ENCODE measurements at places on chromosomes 16 and 17.

DNA sequence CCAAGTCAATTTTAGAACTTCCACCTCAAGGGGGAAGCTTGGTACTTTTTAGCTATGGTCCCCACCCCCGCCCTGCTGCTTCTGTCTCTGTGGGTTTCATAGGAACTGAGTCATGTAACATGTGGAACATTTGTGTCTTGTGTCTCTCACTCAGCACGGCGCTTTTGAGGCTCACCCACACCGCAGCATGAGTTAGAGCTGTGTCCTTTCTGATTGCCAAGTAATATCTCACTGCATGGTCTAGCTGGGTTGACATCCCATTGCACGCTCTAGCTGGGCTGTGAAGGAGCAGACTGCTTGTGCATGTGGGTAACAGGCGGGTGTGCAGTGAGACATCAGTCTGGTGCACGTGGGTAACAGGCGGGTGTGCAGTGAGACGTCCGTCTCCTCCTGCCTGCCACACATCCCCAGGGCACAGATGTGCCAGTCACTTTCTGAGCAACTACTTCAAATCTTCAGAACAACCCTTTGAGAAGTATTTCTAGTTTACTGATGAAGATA, 26.4 kb upstream of the SLC7A5 start:
- peak; percentile 60 for DNase-seq

GRCh38 chr16:3907586-3907985, 27.1 kb upstream of the CREBBP start:
- no peak for DNase-seq

GRCh38 chr17:50919321-50920040, 53.3 kb upstream of the TOB1 start:
- DNase-seq: peak; percentile 64

- no peak for DNase-seq
These were observed 20.8 kb upstream of the ZFHX3 start for GRCh38 chr16:73068541-73069401.

DNA sequence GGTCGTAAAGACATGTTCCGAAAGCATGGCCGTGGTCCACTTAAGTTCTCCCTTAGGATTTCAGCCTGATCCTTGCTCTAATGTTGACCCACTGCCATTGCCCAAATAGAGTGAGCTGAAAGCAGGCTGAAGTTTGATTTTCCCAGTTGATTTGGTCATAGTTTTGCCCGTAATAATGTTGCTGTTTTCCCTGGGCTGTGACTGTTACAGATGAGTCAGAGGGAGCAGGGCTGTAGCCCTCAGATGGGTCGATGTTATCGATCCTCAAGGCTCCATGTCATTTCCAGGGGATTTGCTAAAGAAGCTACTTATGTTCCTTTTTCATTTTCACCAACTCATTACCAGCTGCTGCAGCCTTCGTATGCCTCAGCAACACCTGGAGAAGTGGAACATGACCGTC, 169.0 kb upstream of the ZFHX3 start:
- no peak for DNase-seq

DNA sequence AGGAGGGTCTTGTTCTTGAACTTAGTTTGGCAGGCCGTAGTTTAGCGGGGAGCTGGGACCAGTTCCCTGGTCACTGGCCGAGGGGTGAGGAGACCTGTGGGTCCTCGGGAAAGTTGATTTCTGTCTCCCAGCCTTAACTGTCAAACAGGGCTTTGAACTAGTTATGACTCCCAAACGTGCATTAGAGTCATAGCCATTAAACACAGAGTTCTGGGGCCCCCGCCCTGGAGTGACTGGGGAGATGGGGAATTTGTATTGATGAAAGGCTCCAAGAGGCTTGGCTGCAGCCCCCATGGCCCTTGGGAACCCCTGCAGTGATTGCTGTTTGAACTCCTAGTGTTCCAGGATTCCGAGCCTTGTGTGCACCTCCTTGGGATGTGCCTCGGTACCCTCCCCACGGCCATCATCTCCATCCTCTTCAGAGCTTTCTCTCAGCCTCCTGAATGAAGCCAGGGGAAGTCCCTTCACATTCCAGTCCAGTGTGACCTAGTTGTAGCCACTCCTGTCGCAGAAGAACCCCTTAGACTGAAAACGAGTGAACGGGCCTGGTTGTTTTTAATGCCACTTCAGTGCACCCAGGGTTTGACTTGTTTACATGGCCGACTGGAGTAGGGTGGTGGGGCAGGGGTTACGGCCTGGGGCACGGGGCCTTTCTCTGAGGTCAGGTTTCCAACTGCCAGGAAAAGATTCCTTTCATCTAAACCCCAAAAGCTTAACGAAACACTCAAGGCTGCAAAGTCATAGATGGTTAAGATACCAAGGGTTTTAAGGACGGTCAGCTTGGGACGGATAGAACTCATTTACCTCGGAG, 1.4 kb downstream of the MPRIP start:
- no peak for DNase-seq

DNA sequence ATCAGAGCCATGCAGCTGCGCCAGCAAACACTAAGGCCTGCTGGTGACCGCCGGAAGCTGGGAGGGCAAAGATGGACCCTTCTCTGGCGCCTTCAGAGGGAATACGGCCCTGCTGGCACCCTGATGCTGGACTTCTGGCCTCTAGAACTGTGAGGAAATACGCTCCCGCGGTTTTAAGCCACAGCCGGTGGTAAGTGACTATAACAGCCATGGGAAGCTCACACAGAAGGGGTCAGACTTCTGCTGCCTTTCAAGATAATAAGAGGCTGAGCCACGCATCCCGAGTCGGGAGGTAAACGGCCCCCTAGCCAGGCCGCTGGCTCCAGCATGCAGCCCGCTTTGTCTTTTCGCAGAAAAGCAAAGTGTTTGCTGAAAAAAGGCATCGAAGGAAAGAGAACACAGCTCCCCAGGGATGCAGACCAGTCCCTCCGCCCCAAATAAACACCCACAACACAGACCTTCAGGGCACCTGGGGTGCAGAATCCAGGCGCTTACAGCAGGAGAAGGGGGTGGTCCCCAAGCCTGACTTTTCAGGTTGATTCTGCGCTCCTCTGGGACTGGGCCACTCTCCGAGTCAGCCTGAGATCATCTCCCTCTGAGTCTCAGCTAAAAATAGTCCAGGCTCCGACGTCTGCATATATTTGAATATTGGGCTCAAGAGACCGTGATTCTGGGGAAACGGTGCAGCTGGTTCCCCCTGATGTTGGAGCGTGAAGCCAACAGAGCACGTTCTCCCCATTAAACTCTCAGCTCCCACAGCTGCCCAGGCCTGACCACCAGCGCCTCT, 89.7 kb downstream of the MGAT5B start:
- no peak for DNase-seq

- no peak for DNase-seq
These were observed 11.0 kb downstream of the MPO start for GRCh38 chr17:58269557-58270291.

DNA sequence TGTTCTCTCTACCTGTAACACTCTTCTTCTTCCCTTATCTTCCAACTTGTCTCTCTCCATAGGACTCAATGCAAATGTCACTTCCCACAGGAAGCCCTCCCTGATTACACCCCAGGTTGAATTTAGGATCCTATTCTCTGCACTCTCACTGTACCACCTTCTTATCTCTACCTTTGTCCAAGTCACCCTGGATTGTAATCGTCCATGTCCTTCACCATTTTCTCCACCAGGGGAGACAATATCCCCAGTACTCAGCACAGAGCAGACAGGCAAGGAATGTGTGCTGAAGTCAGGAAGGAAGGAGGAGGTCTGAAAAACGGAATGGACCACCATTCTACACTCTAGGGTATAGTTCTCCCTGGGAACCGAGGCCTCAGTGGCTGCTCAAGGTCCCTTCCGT, 14.2 kb downstream of the C16orf82 start:
- DNase-seq: no peak

DNA sequence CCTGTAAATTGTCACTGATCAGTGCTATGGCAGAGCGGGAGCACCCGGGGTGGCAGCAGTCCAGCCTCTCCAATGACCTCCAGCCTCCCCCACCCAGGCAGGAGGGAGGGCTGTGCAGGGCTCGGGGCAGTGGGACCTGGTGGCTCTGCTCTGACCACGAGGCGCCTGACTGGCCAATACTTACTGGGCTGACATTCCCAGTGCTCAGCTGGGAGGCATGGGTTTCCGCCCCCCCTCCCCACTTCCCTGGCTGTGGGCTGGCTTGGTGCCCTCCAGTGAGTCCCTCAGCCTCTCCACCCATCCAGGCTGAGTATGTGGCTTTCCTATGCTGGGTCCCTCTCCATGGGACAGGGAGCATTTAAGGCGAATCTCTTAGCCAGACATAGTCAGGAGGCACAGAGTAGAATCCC, 2.7 kb downstream of the SOCS3 start:
- no peak for DNase-seq

GRCh38 chr17:78450696-78451345, 72.4 kb downstream of the PGS1 start:
- DNase-seq: no peak

GRCh38 chr17:12070561-12070960, 49.9 kb downstream of the MAP2K4 start:
- no peak for DNase-seq

DNA sequence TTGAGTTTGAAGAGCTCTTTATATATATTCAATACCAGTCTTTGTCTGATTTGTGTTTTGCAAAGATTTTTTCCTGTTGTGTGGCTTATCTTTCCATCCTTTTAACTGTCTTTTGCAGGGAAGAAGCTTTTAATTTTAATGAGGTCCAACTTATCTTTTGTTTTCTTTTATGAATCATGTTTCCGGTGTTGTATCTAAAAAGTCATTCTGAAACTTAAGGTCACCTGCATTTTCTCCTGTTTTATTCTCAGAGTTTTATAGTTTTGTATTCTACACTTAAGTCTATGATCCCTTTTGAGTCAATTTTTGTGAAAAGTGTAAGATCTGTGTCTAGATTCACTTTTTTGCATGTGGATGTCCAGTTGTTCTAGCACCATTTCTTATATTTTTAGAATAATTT, 24.6 kb upstream of the COX10 start:
- DNase-seq: no peak

DNA sequence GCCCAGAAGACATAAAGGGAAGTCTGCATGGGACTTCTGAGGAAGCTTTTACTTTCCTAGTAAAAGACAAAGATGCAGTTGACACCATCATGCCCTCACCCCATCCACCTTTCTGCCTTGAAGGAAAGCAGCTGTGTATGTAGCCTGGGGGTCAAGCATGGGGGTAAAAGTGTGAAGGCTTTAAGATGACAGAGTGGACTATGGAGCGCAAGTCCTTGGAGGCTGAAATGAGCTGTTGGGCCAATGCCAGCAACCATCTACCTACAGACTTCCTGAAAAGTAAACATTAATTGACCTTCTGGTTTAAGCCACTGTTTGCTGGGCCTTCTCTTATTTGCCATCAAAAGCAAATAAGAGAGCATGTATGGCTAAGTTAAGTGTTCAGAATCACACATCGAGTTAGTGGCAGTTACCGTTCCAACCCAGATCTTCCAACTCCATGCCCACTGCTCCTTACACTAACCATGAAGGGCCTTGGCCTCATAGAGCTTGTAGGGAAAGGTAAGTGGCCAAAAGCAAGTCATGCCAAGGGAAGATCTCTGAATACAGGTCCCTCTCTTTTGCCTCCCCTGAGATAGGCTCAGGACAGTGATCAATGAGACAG, 30.0 kb downstream of the SLC13A5 start:
- no peak for DNase-seq

- DNase-seq: no peak
These were observed 26.2 kb downstream of the ANKRD40 start for GRCh38 chr17:50681263-50682200.

- DNase-seq: no peak
These were observed 89.5 kb downstream of the MARF1 start for GRCh38 chr16:15553313-15554088.

DNA sequence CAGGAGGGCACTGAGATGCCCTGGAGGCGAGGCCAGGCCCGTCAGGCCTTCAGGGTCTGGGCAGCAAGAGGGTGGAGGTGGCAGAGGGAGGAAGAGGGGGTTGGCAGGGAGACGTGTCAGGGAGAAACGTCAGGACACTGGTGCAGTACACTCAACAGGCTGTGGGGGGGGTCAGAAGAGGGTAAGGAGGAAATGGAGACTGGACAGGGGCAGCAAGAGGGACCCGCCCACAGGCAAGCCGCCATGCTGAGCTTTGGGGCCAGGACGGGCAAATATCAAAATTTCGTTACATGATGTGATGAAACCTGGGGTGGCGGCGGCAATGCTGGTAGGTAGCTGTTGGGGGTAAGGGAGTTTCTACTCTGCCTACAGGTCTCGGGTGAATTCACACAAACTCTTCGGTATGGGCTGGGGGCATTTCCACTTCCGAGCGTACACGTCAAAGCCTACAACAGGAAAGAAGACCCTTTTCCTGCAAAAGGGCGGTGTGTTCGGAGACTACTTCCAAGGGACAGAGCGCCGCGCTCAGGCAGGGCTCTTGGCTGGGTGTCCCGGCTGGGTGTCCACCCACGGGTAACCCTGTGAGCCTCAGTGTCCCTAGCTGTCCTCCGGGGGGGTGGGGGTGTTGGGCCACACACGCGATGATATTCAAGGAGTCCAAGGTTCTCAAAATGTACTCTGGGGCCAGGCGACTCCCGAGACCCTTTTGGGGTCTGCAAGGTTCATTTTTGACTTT, 43.3 kb upstream of the ATP2A3 start:
- DNase-seq: no peak

DNA sequence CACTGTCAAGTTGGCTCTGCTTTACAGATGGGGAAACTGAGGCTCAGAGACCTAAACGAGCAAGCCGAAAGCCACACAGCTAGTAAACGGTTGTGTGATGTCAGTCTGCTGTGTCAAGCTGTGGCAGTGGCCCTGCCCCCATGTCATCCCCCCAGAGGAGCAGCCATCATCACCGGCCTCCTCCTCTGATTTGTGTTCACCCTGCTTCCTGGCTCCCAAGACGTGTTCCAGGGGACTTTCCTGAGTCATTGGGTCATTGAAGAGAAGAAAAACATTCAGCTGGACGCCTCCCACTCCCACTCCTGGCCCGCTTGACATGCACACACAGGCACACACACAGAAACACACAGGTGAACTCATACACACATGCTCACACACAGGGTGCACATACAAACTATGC, 54.0 kb upstream of the CIBAR2 start:
- DNase-seq: no peak

GRCh38 chr17:16037636-16038035, 38.0 kb downstream of the TTC19 start:
- no peak for DNase-seq

GRCh38 chr17:58575511-58575910, 61.1 kb upstream of the MTMR4 start:
- DNase-seq: no peak

DNA sequence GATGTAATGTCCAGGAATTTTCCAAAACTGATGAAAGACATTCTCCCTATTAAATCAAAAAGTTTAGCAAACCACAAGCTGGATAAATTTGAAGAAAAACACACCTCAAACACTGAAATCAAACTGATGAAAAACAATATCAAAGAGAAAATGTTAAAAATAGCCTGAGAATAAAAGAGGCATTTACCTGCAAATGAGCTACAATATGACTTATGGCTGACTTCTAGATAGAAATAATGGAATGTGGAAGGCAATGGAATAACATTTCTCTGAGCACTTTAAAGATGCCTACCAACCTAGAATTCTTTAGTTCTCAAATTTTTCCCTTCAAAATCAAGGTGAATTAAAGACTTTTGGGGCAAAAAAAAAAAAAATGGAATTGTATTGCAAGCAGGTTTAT, 52.4 kb upstream of the HSBP1 start:
- no peak for DNase-seq
